ENCODE measurements at places on chromosomes 4 and X.

- DNase-seq: no peak
Measured at GRCh38 chr4:123452616-123453015, 56.0 kb downstream of the SPRY1 start.

- DNase-seq: no peak
Measured at GRCh38 chr4:169485791-169486742, 126.3 kb downstream of the NEK1 start.

DNA sequence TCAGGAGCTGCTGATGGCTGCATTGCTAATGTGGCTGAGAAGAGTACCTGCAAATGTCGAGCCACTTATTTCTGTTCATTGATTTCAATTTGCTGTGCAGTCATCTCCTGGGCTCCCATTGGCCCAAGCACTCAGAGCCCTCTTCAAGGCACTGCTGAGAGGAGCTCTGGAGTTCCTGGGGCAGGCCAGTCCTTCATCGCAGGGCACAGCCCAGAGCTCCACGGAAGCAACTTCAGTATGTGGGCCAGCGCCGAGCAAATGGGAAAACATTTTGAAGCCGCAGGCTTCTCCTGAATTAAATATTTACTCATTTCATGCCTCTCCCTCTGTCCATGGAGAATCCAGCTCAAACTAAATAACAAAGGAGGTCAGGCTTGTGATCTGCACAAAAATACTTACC is 383.3 kb downstream of the BCOR start:
- no peak for DNase-seq

DNA sequence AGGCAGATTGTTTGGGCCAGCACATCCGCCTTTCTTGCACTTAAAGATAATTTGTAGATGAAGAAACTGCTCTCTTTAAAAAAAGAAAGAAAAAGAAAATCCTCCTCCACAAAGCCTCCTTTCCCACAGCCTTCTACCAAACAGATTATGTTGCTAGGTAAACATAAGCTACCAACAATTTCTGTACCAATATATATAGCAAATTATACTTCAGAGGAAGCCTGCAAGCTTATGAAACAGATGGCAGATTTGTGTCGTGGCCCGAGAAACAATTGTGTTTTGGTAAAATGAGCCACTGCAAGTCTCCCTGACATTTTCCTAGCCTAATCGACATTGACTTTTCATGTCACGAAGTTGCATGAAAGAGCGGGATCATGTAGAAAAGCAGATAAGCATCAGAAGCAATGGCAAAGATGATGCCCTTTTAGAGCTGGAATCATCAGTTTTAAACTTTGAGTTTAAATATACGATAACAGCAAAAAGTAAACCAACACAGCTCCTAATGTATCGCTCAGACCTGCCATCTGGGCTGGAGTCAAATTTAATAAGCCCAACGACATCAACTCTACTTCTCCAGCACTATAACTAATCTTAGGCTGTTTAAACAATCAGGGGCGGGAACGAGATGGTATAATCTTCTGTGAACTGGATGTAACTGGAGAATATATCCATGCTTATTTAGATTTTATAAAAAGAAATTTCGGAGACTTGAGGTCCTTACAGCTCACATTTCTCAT is 94.9 kb upstream of the PLAC1 start:
- DNase-seq: no peak

DNA sequence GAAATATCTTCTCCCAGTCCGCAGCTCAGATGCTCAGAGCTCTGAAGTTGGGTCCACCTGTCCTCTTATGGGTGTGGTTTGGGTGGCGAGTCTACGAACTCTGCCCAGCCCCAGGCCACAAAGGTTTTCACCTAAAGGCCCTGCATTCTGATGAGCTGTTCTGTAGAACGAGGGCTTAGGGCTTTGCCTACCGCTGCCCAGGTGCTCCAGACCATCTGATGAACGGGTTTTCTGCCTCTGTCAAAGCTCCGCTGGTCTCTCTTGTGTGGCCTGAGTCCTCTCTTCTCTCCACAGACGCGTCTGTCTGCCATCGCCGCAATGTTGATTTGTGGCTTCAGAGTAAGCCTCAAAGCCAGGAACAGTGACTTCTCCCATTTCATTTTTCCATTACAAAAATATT is 28.4 kb upstream of the CPLX1 start:
- DNase-seq: no peak

- DNase-seq: no peak
Measured at GRCh38 chr4:25753239-25753638, 97.6 kb downstream of the SLC34A2 start.
